ENCODE measurements at places on chromosomes 4 and X. TPM values are rescaled to one million over a fixed set of nuclear protein-coding genes. Genes with fewer than 3 reads are reported as not detected.

GRCh38 chrX:149151805-149152757, 353.0 kb downstream of the IDS start:
- DNase-seq, result no peak

C4orf50 gene
- polyA plus RNA-seq, result not detected

GRCh38 chrX:56789518-56790070, 60.6 kb downstream of the NBDY start:
- no peak for DNase-seq

DNA sequence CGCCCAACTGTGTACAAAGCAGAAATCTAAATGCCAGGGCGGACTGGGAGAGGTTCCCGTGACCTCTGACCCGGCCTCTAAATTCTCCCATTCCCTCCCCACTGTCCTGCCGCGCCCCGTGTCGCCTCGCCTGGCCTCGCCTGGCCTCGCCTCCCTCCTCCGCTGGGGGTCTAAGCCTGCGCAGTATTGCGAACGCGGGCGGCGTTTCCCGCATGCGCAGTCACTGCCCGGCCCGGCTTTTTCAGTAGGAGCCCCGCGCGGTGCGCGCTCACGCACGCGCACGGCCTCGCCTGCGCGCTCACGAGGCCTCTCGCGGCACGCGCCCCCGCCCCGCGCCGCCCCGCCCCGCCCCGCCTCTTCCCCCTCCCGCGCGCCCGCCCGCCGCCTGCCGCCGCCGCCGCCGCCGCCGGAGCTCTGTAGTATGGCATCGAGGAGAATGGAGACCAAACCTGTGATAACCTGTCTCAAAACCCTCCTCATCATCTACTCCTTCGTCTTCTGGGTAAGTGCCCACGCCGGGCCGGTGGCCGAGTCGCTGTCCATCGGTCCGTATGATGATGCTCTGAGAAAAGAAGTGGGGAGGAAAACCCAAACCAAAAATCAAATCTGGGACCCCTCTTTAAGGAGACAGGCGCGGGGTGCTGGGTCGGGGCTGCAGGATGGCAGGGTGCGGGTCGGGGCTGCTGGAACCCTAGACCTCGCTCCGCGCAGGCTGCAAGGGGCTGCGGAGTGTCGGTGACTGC, at the start of gene TSPAN7:
TSS of gene TSPAN7 (plus strand) at position 417 of the 743 bp plus-strand sequence. CDS start at position 422, 5 bp downstream.
- peak; percentile 80 for DNase-seq

TMSB15A gene
- 0.40 TPM for polyA plus RNA-seq

GRCh38 chr4:70749313-70749712, 27.5 kb downstream of the RUFY3 start:
- DNase-seq, result no peak

- DNase-seq, result no peak
Measured at GRCh38 chrX:42219231-42219630, 295.9 kb upstream of the CASK start.

GRCh38 chrX:134737061-134737460, 78.8 kb upstream of the PLAC1 start:
- DNase-seq, result no peak

- no peak for DNase-seq
Measured at GRCh38 chr4:154467886-154468285, 23.7 kb downstream of the DCHS2 start.

DNA sequence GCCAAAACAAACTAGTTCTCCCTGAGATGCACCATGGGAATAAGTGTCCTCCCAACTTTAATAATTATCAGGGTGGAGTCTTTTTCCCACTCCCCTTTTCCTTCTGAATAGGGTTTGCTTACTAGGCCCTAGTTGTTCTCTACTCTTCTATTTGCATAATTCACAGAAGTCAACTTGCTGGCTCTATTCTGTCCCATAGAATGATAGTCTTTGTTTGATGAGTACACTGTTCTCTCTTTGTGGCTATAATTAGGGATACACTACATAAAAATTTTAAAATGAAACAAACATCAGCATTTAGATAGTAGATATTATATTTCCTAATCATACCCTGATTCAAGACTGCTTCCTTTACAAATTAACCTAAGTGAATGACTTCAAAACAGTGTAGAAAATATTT, 10.3 kb downstream of the PDHA2 start:
- DNase-seq, result no peak

GRCh38 chr4:113026556-113026955, 22.9 kb upstream of the ANK2 start:
- DNase-seq, result no peak

- no peak for DNase-seq
Measured at GRCh38 chr4:73683033-73683432, 57.3 kb upstream of the CXCL8 start.

SMIM43 gene
- not detected for polyA plus RNA-seq

DNA sequence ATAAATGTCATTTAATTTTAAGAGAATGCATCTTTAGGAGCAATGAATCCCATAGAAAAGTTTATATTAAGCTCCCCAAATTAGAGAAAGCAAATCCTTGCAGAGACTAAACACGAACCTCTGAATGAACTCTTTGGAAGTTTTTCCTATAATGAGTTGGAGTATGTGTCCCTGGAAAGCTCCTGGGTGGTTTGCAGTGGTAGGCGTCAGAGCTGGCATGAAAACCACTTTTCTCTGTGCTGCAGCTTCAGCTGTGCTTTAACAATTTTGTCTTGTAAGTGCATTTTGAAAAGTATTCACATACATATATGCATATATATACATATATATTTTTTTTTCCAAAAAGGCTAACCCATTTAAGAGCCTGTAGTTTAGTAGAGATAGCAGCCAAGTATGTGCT, 148.7 kb upstream of the TBC1D9 start:
- no peak for DNase-seq

DNA sequence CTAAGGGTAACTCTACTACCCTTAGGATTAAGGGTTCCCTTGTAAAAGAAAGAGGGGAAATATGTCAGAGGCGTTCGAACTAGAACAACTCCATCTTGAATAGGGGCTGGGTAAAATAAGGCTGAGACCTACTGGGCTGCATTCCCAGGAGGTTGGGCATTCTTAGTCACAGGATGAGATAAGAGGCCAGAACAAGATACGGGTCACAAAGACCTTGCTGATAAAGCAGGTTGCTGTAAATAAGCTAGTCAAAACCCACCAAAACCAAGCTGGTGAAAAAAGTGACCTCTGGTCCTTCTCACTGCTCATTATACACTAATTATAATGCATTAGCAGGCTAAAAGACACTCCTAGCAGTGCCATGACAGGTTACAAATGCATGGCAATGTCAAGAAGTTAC, 922.0 kb downstream of the DMD start:
- DNase-seq, result no peak

DNA sequence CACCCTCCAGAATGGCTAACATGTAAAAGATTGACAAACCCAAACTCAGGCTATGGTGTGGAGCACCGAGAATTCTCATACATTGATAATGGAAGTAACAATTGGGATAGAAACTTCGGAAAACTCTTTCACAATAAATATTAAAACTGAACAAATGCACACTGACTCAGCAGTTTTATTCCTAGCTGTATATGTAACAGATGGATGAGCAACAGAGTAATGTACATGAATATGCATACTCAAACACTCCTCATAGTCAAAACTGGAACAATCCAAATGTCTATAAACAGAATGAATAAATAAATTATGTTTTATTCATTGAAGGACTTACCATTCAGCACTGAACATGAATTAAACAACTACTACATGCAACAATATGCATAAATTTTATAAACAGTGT, 37.1 kb upstream of the PDE5A start:
- DNase-seq, result no peak

DNA sequence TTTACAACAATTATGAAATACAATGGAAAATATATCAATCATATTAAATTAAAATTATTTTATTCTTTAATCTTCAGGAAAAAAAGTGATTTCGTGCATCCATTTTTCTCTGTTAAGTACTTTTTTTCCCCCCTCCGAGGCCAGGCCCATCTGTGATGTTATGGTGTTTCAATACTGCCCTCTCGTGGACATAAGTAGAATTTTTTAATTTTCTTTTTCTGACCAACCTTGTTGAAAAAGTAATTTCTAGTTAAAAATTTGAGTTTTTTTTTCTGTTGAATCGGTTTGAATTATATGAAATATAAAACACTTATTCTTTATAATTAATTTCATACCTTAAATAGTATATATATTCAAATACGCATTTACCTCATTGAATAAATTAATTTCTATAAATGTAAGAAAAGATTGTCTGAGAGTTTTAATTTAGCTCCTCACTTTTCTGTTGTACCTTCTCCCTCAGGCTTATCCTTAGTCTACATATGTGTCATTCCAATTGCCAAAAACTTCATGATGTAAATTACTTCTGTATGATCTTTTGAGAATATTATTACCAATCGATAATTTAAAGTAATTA, 175.8 kb upstream of the TECRL start:
- no peak for DNase-seq

HEPH gene
- polyA plus RNA-seq, result 0.91 TPM

GRCh38 chr4:22587253-22587652, 71.4 kb upstream of the ADGRA3 start:
- DNase-seq, result no peak

- no peak for DNase-seq
Measured at GRCh38 chr4:23947826-23948225, 58.0 kb upstream of the PPARGC1A start.

GRCh38 chr4:36038491-36038890, 205.8 kb downstream of the ARAP2 start:
- no peak for DNase-seq

DNA sequence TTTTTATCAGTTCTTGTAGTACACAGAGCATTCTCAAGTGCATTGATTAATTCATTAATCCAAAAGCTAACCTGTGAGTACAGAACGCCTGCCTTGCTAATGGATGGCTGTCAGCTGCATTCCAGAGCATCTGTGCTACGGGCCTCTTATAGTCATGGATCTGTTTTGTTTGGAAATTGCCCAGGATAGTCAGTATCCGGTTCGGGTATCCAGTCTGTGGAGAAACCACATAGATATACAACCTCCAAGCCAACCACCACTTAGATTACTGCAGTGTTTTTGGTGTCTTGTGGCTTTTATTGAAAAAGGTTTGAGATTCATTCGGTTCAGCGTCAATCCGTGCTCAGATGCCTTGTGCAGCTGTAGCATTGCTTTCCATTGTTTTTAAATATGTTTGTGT, 4.0 kb downstream of the LAP3 start:
- no peak for DNase-seq

DNA sequence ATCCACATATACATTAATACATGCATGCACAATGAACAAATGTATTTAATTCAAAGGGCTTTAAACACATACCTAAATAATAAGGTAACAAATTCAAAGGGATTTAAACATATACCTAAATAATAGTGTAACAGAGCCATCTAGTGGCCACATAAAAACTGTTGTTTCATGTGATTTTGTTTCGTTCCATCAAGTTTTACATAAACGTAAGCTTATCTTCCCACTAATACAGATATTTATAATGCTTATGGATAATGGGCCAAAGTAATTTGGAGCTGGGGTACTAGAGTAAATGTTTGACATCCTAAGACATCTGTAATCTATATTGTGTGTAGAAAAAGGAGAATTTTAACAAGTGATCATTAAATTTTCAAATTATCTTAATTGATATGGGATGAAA, 82.3 kb downstream of the PRSS12 start:
- no peak for DNase-seq

TRPC5OS gene
- polyA plus RNA-seq, result not detected

CPLX1 gene
- 2.8 TPM for polyA plus RNA-seq

GRCh38 chr4:61182915-61183314, 17.2 kb upstream of the ADGRL3 start:
- no peak for DNase-seq

- no peak for DNase-seq
Measured at GRCh38 chrX:65772842-65773241, 105.4 kb downstream of the MSN start.

DNA sequence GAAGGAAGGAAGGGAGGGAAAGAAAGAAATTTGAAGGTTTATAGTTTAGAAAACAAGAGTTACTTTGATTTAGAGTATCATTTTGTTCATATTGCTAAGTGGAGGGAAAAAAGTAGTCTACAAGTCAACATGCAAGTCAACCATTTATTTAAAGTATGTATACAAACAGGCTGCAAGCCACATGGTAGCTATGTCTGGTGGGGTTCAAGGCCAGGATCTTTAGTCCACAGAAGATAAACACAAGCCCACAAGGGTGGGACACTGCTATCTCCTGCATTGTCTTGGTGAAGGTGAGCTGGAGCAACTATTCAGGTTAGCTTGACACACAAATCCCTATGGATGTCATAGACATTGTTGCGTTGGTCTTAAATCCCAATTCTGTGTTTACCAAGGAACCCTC, 71.4 kb downstream of the ABCG2 start:
- no peak for DNase-seq

GRCh38 chrX:77561372-77561771, 114.2 kb downstream of the FGF16 start:
- no peak for DNase-seq

GRCh38 chr4:69054578-69055200, 41.6 kb upstream of the UGT2B7 start:
- no peak for DNase-seq

DNA sequence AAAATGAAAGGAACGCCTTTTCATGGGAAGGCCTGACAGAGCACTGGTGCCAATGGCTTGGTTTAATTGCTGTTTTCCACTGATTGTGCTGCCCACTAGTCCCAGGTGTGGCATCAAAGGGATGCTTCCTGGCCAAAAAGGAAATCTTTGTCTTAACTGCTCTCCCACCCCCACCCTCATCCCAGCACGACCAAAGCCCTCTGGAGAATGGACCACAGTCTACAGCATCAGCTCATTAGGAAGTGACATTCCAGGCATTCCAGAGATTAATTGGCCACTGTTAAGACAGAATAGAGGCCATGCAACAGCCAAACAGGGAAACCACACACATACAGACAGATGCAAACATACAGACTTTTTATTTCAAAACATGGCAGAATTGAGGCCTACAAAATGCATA, 143.2 kb downstream of the LHFPL1 start:
- no peak for DNase-seq

GRCh38 chr4:146458594-146458993, 63.1 kb downstream of the SLC10A7 start:
- no peak for DNase-seq

DNA sequence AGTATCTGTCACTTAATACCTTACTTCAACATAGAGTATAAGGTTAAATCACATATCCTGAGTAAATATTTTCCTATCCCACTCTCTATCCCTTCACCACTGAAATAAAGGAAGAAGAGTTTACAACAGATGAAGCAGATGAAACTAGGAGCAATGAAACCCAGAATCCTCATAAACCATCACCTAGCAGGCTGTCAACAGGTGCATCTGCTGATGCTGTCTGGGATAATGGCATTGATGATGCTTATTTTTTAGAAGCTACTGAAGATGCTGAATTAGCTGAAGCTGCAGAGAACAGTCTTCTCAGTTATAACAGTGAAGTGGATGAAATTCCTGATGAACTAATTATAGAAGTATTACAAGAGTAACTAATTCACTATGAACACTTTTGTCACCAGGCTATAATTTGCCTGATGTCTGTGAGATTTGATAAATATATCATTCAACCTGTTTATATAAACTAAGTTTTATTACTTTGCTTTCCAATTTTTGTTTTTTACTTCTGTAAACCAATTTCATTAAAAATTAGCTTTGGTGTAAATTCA, 39.4 kb downstream of the CENPU start:
- DNase-seq, result no peak

DNA sequence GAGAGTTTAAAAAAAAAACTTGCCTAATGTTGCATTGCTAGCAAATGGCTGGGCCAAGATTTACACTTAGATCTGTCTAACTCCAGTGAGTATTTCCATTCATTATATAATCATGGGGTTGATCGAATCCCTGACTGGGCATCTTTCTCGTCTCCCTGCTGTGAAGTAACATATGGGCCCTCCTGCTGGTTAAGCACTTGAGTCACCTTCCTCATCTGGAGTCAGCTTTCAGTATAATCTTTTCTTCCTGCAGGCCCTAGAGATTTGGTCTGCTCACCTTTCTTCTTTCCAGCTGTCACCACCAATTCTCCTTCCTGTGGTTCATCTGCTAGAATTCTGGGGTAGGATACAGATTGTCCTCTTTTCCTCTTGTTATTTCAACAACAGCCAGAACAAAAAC, 41.6 kb downstream of the TIGD2 start:
- no peak for DNase-seq
